ENCODE measurements at places on chromosomes 6 and 20.

GRCh38 chr20:6590891-6591637, 176.4 kb upstream of the BMP2 start:
- no peak for DNase-seq

- DNase-seq: no peak
Observed at GRCh38 chr6:139159016-139159415, 24.1 kb downstream of the HECA start.

- no peak for DNase-seq
Observed at GRCh38 chr6:85464260-85464644, 14.4 kb downstream of the NT5E start.

DNA sequence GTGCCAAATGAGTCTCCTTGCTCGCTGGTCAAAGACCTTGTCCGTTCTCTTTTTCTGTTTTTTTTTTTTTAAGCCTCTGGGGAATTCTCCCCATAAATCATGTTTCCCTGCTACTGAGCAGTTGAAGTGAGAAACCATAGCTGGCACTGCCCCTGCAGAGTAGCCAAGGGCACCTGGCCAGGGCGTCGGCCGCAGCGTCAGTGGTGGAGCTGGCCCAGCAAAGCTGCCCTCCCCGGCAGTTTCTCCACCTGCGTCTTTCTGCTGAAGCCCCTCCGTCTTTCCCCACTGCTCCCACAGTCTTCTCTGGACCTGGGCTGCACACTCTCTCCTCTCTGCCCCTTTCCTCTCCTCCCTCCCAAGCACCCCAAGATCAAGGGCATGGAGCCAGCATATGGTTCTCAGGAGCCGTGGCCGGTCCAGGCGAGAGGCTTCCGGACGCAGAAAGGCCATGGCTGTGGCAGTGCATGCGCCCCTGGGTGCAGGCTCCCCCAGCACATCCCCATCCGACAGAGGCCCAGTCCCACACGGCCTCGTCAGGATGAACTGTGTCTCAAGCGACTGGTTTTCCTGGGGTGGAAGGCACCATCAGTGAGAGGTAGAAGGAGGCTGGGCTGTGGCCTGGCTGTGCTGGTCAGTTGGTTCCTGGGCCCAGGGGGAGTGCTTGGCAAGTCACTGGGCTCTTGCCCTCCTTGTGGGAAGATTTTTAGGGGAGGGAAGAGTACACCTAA, 218.1 kb downstream of the ERMARD start:
- peak; percentile 68 for DNase-seq

DNA sequence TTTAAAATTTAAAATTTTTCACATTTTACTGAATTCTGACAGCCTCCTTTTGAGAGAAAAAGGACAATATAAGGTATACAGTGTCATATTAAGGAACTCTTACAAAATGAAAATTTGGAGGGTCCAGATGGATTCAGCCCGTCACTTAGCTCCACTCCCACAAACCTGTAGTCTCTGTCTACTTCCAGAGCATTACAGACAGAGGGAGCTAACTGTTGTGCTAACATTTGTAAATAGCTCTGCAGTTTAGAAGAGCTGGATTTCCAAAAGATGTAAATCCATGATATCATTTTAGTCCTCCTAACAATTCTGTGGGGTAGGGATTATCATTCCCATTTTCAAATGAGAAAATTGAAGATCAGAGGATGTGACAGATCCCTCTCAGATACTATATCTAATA, 16.1 kb upstream of the SERINC3 start:
- no peak for DNase-seq

DNA sequence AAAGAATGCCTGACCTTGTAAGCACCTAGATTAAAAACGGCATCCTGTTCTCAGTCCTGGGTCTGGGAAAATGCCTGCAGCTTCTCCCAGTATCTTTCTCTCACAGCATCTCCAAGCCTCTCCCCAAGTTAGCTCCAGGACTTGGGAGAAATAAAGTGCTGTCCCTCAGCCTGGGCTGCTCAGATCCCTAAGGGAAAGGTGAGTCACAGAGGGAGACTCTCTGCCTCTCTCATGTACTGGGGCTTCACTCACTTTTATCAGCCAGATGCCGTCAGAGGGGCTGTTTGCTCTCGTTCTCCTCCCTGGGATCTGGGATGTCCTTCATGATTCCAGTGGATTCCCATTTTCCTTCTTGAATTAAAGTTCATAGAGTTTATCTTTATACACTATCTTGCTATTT, 293.6 kb downstream of the COL12A1 start:
- DNase-seq: no peak

DNA sequence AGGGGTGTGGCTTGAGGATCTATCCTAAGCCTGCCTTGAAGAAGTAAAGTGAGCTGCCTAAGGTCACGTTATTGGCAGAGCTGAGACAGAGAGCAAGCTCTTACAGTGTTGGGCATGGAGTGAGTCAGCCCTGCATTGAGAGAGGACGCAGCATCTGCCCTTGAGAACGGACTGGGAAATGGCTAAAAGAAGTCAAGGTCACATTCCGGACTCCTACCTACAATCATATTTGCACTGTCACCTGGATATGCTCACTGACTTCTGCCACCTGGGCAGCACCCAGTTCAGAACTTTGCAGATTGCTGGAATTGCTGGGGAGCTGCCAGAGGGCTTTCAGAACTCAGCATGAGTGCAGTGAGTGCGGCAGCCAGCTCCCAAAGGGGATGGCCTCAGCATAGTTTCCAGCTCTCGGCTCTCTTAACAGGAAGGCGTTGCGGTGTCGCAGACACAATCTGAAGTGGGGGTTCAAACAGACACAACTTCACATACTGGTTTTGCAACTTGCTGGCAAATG, 199.3 kb upstream of the SGK1 start:
- no peak for DNase-seq

GRCh38 chr6:146904596-146904995, 299.6 kb upstream of the STXBP5 start:
- DNase-seq: no peak

DNA sequence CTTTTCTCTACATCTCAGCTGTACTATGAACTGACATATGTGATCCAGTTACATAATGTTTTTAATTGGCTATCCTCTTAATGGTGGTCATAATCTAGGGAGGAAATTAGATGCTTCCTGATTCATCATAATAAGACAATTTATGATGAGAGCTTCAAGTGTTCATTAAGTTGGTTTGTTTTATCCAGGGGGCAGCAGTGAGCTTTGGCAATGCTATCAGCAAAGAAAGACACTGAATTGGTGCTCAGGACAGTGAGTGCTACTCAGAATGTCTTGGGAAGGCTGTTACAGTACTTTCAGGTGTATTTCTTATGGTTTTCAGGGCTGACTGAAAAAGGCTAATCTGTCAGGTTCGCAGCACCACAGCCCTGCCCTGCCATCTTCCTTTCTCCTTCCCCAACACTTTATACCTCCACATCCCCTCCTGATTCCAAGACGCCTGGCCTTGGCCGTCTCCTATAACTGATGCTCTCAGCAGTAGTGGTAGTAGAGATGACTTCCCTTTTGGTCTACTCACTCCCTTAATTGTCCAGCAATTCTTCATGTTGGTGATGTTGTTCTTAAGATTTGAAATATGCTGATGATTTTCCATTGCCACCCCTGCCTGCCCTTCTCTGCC, 67.0 kb upstream of the TNFAIP3 start:
- peak; percentile 54 for DNase-seq

GRCh38 chr6:67506352-67506751, 1128.7 kb upstream of the ADGRB3 start:
- no peak for DNase-seq

DNA sequence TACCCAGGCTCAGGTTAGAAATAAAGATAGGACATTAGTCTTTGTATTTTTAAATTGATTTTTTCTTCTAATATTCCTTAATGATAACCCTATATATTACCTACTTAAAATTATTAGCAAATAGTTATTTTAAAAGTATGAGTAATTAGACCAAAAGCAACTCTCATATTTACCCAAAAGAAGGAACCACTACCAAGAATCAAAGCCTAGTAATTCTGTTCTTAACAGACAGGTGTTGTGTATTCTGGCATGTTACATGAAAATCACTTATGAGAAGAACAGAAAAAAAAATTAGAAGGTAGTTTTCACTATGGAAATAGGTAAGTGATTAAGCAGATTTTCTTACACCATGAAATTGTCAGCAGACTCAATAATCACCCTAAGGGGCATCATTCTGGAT, 105.1 kb downstream of the ATG5 start:
- DNase-seq: no peak

GRCh38 chr6:123594776-123595175, 42.0 kb downstream of the TRDN start:
- DNase-seq: no peak

DNA sequence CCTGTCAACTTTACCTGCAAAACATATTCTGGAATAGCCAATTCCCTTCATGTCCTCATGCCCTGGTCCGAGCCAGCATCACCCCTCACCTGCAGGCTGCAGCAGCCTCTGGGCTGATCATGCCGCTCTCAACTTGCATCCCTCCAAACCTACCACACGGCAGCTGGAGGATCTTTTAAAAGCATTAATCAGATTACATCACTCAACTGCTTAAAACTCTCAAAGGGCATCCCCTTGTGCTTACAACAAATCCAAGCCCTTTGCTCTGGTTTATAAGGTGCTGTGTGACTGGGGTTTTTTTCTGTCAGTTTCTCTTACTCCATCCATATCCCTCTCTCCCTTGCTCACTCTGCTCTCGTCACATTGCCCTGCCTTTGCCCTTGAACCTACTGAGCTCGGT, 24.0 kb downstream of the CD40 start:
- no peak for DNase-seq

- DNase-seq: no peak
Observed at GRCh38 chr6:107800564-107801164, 23.4 kb downstream of the SCML4 start.

DNA sequence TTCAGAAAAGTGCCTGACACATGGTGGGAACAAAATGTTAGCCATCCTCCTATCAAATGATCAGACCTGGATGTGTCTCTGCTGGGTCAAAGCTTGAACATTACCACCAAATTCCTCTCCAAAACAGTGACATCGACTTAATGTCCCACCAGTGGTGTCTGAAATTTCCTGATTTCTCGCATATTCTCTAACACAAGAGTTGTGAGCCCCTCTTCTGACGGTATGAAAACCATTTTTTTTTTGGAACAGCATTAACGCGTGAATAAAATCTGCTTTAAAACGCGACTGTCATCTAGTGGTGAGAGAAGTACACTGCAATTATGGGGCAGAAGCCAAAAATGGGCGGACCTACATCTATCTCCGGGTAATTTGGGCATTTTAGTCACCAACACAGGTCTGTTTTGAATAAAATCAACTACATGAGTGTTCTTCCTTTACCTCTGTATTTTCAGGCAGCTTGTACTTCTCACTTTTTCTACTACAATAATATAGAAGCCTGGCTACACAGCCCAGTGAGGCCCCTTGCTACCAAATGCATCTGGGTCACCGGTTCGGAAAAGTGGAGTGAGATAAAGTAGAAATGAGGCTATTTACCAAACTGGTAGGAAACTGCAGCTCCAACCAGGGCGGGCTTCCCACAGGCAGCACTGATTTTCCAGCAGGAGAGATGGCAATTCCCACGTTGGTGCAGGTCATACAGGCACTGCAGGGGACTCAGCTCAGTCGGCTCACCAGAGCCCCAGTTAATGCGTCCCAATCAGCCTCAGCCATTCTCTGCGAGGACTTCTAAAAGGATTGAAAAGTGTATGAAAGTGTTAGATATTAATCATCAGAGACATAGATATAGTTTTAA, 27.4 kb downstream of the MGME1 start:
- DNase-seq: no peak

DNA sequence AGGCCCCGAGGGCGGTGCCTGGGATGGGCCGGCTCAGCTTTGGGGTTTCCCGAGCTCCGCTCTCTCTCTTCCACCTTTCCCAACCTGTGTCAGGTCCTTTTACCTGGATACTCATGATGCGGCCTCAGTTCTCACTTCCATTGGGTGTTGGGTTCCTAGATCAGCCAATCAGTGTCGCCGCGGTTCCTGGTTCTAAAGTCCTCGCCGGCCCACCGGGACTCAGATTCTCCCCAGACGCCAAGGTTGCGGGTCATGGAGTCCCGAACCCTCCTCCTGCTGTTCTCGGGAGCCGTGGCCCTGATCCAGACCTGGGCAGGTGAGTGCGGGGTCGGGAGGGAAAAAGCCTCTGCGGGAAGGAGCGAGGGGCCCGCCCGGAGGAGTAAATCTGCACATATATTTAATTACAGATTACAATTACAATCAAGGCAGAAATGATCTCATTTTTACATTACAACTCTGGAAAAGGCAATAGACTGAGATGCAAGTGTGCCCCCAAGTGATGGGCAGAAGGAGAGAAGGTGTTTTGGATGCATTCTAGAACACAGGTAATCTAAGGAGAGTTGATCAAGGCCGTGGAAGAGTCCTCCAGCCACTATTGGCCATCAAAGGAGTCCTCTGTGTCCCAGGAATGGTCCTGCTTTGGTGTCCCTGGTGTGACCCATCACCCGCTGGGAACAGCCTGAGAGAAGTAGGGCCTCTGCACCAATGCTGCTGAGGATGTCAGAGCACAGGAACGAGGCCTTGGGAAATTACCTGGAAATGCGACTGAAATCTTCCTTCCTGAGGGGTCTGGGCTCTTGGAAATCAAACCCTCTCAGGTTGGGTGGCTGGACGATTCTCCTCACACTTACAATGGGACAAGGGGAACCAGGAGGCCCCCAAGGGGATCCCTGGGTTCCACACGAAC, 34.7 kb upstream of the MICB start:
- DNase-seq: peak; percentile 87

DNA sequence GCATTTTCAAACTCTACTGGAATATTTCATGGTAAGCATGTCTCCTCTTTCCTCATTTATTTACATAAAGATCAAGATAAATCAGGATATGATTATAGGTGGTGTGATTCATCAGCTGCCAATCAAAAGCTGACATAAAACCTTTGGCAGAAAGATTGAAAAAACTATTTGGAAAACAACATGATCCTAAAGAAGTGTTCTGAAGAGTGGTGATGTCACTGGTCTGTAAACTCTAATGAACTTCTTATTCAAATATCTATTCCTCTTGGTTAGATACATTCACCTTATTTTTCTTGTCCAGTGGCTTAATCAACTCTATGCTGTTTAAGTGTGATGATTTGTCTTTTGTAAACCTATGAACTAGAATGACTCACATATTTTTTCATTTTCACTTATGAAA, 535.5 kb upstream of the CITED2 start:
- no peak for DNase-seq

DNA sequence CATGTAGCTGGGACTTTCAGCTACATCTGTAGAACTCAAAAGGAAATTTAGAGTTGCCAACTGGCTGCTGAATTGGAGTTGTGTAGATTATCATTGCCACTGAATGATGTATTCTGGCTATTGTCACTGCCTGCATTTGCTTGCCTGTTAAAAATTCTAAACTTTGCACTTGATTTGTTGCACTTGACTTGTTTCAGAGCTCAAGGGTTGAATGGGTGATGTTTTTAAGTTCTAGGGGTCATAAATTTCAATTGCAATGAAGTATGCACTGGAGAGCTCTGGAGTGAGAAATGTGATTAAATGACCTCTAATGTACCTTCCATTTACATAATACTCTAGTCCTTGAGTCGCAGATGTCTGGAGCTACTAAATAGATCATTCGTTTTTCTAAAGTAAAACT, 102.4 kb downstream of the TNFRSF21 start:
- DNase-seq: no peak

GRCh38 chr6:126926926-126927325, 191.5 kb upstream of the RSPO3 start:
- no peak for DNase-seq

GRCh38 chr20:54646156-54646517, 170.7 kb downstream of the DOK5 start:
- DNase-seq: no peak

Measured in upper lobe of left lung (tissue), 6 donors.